Activated CD4-positive, alpha-beta T cell treated with anti-CD3 and anti-CD28 coated beads, Interleukin-2, Interleukin-6, amounts not matched to agents 100 ng/mL and 50 ng/mL, durations not matched to agents 16 hours and 8 hours (primary cell): ENCODE measurements at places on chromosomes 1 and 21.

- no peak for DNase-seq
These were observed 19.8 kb upstream of the VCAM1 start for GRCh38 chr1:100699744-100700143.

DNA sequence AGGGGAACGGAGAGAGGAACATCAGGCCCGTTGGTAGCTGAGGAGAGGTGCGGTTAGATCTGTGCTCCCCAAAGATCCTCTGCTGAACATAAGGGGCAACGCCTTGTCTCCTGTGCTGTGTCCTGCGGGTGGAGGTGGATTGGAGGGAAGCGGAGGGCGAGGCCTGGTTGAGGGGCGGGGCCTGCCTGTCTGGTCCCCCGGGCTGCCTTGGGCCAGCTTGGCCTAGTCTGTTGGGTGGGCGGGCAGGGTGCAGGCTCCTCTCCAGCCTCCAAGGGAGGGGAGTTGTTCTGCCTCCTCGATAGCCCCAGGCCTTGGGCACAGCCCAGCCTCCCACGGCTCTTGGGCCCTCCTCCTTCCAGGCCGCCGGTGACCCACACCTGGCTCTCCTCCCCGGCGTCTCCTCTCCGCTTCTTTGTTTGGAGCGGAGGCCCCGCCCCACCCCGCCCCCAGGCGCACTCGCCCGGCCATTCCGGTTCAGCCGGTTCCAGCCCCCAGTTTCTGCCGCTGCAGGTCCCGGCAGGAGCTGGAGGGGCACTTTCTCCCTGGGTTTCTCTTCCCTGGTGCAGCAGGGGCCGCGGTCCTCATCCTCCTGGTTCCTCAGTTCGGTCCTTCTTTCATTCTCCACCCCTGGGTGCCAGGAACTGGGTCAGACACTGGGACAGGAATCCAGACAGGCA is 19.4 kb downstream of the PTPRF start:
- DNase-seq: peak; percentile 13

DNA sequence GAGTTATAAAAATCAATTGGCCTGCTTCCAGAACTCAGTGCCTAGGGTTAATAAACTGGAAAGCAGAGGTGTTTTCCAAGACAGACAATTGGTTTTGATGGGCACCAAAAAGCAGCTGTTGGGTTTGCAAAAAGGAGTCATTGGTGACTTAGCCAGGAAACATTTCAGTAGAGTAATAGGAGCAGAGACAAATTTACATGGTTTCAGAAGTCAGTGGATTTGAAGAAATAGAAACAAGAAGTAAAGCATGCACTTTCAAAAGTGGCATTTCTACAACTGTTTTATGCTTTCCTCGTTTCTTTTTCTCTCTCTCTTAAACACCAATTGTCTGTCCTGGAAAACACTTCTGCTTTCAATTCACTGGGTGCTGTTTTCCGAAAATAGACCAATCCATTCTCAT is 87.8 kb downstream of the GLUL start:
- DNase-seq: no peak

GRCh38 chr1:201944002-201944401 is 2.3 kb downstream of the LMOD1 start:
- no peak for DNase-seq

DNA sequence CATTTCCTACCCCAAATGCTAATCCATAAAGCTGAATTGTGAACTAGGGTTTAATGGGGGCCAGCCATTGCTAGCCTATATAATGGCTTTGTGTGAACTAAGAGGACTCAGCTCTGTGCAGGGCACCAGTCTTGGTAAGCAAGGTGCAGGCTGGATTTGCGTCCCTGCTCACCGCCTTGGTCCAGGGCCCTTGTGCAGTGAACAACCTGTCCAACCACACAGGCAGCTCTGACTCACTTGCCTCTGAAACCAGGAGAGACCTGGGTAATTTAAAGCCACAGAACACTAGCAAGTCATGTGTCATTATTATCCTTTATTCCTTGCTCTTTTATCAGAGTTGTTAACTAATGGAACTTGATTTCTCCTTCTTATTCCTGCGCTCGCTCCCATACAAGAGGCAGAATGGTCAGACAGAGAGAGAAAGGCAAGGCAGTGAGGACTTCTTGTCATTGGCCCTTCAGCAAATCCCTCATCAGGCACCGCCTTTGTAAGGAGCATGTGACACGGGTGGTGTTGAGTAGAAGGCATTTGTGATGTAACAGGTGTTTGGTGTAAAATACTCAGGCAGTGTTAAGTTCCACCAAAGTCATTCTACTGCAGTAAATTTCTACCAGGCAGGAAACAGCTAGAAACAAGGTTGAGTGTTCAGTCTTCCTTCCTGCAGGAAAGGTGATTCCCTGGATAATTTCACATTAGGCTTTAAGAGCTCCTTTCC is 67.3 kb upstream of the OLIG2 start:
- DNase-seq: no peak

GRCh38 chr1:18932387-18932786 is 24.1 kb downstream of the IFFO2 start:
- no peak for DNase-seq
